Panc1 (cell line): ENCODE measurements at places on chromosomes 16 and 17.
A peak's percentile ranks its signal among the peaks of the same experiment; 100 is the strongest.

- H3K27ac ChIP-seq = no peak overlapping the region
- DNase-seq = no peak
- H3K4me1 ChIP-seq = no peaks in the 10 kb centered on the region
- H3K4me3 ChIP-seq = no peak overlapping the region
Measured at GRCh38 chr17:37312137-37312923, 63.5 kb upstream of the C17orf78 start.

DNA sequence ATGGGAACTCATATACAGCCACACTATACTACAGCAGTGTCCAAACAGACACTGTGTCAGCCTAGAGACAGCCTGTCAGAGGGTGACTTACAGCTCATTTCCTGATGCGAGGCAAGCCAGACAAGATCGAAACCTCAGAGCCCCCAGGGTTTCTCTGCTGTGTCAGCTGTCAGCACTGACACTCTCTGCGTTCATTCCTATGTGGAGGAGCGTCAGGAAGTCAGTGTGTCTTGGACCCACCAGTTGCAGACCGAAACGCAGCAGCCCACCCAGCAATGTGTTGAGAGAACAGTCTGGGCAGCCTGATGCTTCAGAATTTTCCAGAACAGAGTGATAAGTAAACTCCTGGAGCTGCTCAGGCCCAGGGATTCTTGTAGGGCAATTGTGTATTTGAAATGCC, 20.6 kb upstream of the MAPT start:
- H3K27ac ChIP-seq = no peak overlapping the region
- no peak overlapping the region for H3K4me3 ChIP-seq
- H3K27me3 ChIP-seq = peaks cover 2% of the 10 kb centered on the region; the same call in 1 of the 2 replicates
- no peaks in the 10 kb centered on the region for H3K4me1 ChIP-seq
- no peaks in the 10 kb centered on the region for H3K36me3 ChIP-seq
- no peak for DNase-seq

GRCh38 chr17:17364338-17364667, 61.1 kb downstream of the NT5M start:
- no peak overlapping the region for H3K27ac ChIP-seq
- H3K4me3 ChIP-seq = no peak overlapping the region
- no peaks in the 10 kb centered on the region for H3K36me3 ChIP-seq
- no peaks in the 10 kb centered on the region for H3K27me3 ChIP-seq
- H3K4me1 ChIP-seq = no peaks in the 10 kb centered on the region

GRCh38 chr17:68295086-68295485, 3.8 kb downstream of the ARSG start:
- no peak overlapping the region for H3K27ac ChIP-seq
- H3K4me3 ChIP-seq = no peak overlapping the region
- no peaks in the 10 kb centered on the region for H3K36me3 ChIP-seq
- DNase-seq = no peak
- 0 out of 2 replicates have a peak, but pooled peaks cover 1% of the 10 kb centered on the region for H3K4me1 ChIP-seq
- H3K27me3 ChIP-seq = peaks cover 4% of the 10 kb centered on the region

DNA sequence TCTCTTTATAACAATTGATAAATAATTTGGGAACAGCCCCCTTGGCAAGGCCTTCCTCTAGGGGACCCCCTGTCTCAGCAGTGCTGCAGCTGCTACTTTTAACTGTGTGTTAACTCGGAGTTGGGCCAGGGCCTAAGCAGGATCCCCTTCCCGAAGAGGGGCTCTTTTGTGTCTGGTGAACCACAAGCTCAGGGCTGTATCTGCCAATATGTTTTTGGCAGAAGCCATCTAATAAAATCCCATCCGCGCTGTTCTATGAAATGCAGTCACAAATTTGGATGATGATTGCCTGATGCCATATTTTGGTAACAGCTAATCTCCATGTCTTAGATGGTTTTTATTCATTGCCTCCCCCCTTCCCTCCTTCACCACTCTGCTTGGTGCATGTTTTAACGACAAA, 267.7 kb downstream of the FTO start:
- no peak overlapping the region for H3K4me3 ChIP-seq
- no peaks in the 10 kb centered on the region for H3K36me3 ChIP-seq

- peak; percentile 39 for DNase-seq
- H3K4me1 ChIP-seq = no peaks in the 10 kb centered on the region; the same call in 1 of the 2 replicates
- no peaks in the 10 kb centered on the region for H3K36me3 ChIP-seq
- no peak overlapping the region for H3K27ac ChIP-seq
Measured at GRCh38 chr17:1908699-1909309, 79.0 kb downstream of the RPA1 start.

- DNase-seq = no peak
- H3K27ac ChIP-seq = 0 out of 2 replicates have a peak overlapping the region, but pooled peaks have one; percentile 6
- no peaks in the 10 kb centered on the region for H3K27me3 ChIP-seq
- peak overlapping the region; percentile 68; the same call in 1 of the 2 replicates for H3K4me3 ChIP-seq
- peaks cover 11% of the 10 kb centered on the region; the same call in 1 of the 2 replicates for H3K4me1 ChIP-seq
Measured at GRCh38 chr17:35117984-35118383, 1.7 kb downstream of the RAD51D start.

DNA sequence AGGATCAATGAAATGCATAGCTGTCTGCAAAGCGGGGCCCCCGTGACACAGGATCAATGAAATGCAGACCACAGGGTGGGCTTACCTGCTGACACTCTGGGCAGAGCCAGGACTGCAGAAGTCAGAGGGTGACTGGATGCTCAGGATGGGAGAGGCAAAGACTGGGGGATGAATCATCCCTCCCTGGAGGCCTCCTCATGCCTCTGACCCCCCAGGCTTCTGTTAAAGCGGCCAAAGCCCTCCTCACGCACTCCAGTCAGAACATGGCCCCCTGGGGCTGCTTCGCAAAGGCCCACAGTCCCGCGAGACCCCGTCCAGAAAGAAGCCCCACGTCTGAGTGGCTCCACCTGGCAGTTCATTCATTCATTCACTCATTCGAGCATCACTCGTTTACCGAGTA, 38.4 kb upstream of the FOXF1 start:
- H3K27ac ChIP-seq = no peak overlapping the region
- no peak overlapping the region for H3K4me3 ChIP-seq
- no peaks in the 10 kb centered on the region for H3K36me3 ChIP-seq
- H3K27me3 ChIP-seq = peaks cover 3% of the 10 kb centered on the region
- DNase-seq = no peak

DNA sequence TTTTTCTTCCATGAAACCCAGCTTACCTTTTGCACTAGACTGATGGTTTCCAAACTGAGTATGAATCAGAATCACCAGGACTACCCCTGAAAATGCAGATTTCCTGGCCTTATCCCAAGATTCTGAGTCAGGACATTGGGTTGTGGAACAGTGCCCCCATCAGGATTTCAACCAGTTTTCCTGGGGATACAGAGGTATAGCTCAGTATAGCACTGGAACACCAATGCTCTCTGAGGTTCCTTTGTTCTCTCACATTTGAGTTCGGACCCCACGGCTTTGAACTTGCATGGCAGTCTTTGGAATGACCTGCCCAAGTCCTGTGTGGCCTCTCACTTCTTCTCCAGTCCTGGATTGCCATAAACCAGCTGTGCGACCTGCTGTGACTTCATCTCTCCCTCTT, 12.8 kb upstream of the CCL8 start:
- no peak for DNase-seq
- H3K36me3 ChIP-seq = no peaks in the 10 kb centered on the region
- H3K27me3 ChIP-seq = no peaks in the 10 kb centered on the region
- H3K4me1 ChIP-seq = no peaks in the 10 kb centered on the region
- H3K27ac ChIP-seq = no peak overlapping the region

- no peak overlapping the region for H3K4me3 ChIP-seq
- no peaks in the 10 kb centered on the region; the same call in 1 of the 2 replicates for H3K36me3 ChIP-seq
- no peaks in the 10 kb centered on the region for H3K4me1 ChIP-seq
- H3K27me3 ChIP-seq = no peaks in the 10 kb centered on the region
Measured at GRCh38 chr16:81696961-81697615, 82.0 kb upstream of the PLCG2 start.

- no peak for DNase-seq
- H3K27me3 ChIP-seq = no peaks in the 10 kb centered on the region
- no peak overlapping the region for H3K27ac ChIP-seq
- H3K4me1 ChIP-seq = no peaks in the 10 kb centered on the region
- no peak overlapping the region for H3K4me3 ChIP-seq
Measured at GRCh38 chr17:58706351-58707140, 14.1 kb downstream of the RAD51C start.

GRCh38 chr17:32281011-32281451, 15.4 kb downstream of the RHBDL3 start:
- 0 out of 2 replicates have a peak, but pooled peaks cover 3% of the 10 kb centered on the region for H3K4me1 ChIP-seq
- H3K4me3 ChIP-seq = no peak overlapping the region
- no peaks in the 10 kb centered on the region for H3K27me3 ChIP-seq
- H3K36me3 ChIP-seq = no peaks in the 10 kb centered on the region

DNA sequence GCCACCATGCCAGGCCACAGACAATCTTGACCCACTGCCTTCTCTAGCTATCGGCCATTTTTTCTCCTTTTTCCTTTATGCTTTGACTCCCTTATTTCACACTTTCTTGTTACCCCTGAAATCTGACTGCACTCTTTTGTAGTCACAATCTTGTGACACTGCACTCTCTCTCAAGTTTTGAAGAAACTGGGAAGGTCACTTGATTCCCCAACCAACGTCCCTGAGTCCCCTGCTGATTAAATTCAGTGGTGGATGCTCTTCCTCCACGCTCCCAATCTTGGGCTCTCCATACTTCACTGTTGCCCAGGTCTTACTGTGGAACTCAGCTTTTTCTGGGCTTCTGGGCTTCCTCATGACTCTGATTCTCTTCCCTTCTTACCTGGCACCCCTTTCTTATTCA, 33.9 kb downstream of the PECAM1 start:
- H3K4me3 ChIP-seq = no peak overlapping the region
- H3K27me3 ChIP-seq = no peaks in the 10 kb centered on the region
- no peak for DNase-seq
- no peaks in the 10 kb centered on the region for H3K36me3 ChIP-seq
- H3K4me1 ChIP-seq = no peaks in the 10 kb centered on the region

DNA sequence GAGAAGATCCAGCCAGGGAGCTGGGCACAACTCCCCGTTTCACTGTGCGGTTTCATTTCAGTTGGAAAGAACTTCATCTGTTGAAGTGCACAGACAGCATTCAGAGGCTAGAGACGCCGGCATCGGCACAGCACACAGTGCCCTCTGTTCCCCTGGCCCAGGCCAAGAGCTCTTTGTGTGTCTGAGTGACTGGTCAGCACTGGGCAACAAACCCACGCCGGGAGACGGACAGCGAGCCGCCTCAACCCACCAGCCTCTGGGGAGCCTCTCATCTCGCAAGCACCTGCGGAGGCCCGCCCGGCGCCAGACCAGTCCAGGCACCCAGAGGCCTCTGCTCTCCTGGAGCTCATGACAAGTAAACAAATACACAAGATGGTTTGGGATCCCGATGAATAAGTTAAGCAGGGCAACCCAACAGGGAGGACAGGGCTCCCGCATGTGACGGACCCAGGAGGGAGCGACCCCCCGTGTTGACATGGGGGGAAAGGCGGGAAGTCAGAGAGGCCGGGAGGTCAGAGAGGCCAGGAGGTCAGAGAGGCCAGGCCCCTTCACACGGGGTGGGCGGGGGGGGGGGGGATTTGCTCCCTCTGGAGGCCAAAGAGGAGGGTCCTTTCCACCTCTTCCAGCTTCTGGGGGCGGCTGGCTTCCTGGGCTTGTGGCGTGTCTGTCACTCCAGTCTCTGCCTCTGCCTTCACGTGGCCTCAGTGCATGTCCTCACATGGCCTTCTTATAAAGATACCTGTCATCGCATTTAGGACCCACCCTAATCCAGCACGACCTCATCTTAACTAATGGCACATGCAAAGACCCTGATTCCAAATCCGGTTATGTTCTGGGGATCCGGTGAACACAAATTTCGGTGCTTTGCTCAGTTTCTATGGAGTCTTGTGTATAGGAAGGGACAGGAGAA, 25.8 kb upstream of the KLHDC4 start:
- peak overlapping the region; percentile 79; the same call in 1 of the 2 replicates for H3K27ac ChIP-seq
- no peaks in the 10 kb centered on the region for H3K36me3 ChIP-seq
- DNase-seq = no peak
- H3K4me3 ChIP-seq = no peak overlapping the region

GRCh38 chr16:81635063-81635937, 143.8 kb upstream of the PLCG2 start:
- H3K27ac ChIP-seq = no peak overlapping the region
- H3K36me3 ChIP-seq = no peaks in the 10 kb centered on the region
- H3K4me1 ChIP-seq = no peaks in the 10 kb centered on the region; the same call in 1 of the 2 replicates
- DNase-seq = no peak

DNA sequence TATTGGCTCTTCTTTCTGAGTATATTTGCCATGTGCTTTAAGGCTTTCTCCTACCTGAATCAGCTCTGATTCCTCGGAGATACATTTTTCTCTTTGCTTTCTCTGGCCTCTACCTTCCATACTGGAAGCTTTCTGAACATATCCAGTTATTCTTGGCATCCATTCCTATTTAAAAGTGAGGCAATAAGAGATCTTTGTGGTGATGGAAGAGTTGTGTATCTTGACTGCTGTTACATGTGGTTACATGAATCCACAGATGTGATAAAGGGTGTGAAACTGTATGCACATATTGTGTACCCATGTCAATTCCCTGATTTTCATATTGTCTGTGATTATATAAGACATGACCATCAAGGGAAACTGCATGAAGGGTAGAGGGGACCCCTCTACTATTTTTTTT, 24.4 kb downstream of the UBE2O start:
- no peak overlapping the region for H3K4me3 ChIP-seq
- H3K27me3 ChIP-seq = no peaks in the 10 kb centered on the region
- no peak for DNase-seq
- H3K27ac ChIP-seq = no peak overlapping the region

DNA sequence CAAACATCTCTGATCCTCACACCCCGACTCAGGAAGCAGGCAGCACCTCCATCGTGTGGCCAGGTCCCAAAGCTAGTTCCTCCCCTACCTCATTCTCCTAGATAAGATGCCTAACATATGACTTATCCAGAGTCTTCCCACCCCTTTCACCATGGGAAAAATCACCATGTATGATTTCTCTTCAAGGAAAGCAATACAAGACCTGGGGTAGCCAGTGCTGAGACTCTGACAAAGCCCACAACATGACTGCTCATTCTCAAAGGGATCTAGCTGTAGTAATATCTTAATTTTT, 45.1 kb downstream of the CMTM4 start:
- no peaks in the 10 kb centered on the region for H3K36me3 ChIP-seq
- H3K4me3 ChIP-seq = peak overlapping the region; percentile 49
- peak overlapping the region; percentile 2; the same call in 1 of the 2 replicates for H3K27ac ChIP-seq
- no peaks in the 10 kb centered on the region for H3K27me3 ChIP-seq
- peaks cover 7% of the 10 kb centered on the region; the same call in 1 of the 2 replicates for H3K4me1 ChIP-seq
